ENCODE measurements at places on chromosomes 12 and 14. TPM values are rescaled to one million over a fixed set of nuclear protein-coding genes. Genes with fewer than 3 reads are reported as not detected.

- no peak for DNase-seq
Observed at GRCh38 chr12:40142001-40142744, 36.3 kb upstream of the SLC2A13 start.

GRCh38 chr12:54968181-54968730 is 16.3 kb downstream of the TESPA1 start:
- no peak for DNase-seq

DNA sequence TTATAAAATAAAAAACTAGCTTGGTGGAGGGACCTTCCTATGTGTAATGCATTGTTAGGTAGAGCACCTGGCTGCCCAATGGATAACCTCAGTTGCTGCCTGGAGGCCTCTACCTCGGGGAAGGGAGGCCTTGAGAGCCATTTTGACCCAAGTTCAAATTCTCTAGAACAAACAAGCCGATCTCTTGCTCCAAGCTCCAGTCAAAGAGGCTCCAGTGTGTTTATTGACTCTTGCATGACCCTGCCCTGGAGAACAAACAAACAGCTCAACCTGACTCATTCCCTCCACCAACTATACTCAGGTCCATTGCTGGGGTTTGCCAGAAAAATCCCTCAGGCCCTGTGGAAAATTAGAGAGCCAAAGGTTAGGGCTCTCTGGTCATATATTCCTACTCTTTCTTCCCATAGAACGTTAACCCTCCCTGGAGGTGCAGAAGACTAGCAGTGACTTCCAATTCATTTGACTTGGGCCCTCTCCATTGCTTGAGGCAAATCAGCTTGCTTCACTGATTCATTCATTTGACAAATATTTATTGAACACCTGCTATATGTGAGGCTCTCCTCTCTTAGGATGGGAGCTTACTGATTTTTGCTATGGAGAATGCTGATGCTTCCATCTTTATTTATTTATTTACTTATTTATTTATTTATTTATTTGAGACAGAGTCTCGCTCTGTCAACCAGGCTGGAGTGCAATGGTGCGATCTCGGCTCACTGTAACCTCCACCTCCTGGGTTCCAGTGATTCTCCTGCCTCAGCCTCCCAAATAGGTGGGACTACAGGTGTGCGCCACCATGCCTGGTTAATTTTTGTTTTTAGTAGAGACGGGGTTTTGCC is 73.7 kb upstream of the CISTR start:
- no peak for DNase-seq

Gene ADAMTS20
- not detected for total RNA-seq

Gene NKX2-8
- not detected for total RNA-seq

Data from left ventricle myocardium superior (tissue), 1 donor.